T-helper 2 cell (primary cell): ENCODE measurements at places on chromosomes 5 and 9.

DNA sequence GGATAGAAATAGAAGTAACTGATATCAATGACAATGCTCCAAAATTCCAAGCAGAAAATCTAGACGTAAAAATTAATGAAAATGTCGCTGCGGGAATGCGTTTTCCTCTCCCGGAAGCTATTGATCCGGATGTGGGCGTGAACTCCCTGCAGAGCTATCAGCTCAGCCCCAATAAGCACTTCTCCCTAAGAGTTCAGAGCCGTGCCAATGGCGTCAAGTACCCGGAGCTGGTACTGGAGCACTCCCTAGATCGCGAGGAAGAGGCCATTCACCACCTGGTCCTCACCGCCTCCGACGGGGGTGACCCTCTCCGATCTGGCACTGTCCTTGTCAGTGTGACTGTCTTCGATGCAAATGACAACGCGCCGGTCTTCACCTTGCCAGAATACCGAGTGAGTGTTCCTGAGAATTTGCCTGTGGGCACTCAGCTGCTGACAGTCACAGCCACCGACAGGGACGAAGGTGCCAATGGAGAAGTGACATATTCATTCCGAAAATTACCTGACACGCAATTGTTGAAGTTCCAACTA, 818 bp downstream of the PCDHGA10 start:
- no peak for DNase-seq

- DNase-seq = no peak
These were observed 23.9 kb downstream of the ISOC1 start for GRCh38 chr5:129118405-129118804.

DNA sequence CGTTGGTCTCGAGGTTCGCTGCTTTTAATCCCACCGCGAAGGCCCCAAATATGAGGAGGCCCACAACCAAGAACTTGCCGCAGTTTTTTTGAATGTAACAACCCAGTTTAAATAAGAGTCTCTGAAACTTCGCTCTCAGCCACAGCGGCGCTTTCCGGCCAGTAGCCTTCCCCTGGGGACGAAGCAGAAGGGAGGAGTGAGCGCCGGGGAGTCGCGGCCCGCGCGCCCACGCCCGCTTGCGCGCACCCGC, 10.4 kb downstream of the PTCH1 start:
- DNase-seq = no peak

DNA sequence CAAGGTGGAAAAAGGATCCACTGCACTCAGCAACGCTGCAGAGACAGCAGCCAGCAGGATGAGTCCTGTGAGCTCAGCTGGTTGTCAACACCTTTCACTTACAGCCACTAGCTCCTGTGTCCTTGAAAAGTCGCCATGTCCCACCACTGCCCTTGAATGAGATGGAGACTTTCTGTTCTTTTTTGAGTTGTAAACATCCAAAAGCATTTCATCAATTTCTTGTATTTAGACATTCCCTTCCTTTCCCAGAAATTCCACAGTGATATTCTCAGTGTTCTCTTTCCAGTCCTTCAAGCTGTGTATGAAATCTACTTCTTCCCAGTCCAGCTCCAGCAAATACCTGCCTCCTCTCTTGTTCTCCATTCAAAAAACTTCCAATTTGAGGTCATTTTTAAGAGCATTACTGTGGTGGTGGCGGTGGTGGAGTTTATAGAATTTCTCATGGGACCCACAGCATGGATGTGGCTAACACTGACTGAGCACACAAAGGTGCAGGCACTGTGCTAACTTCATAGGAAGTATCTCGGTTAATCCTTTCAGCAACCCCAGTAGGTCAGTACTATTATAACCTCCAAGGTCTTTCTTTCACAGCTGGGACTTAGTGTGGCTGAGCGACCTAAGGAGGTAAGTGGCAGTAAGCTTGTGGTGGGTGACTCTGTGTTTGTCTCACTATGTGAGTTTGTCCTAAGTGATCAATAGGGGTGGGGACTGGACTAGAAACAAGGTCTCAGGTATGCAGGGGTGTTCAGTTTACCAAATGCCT, 15.0 kb upstream of the GPX3 start:
- no peak for DNase-seq

DNA sequence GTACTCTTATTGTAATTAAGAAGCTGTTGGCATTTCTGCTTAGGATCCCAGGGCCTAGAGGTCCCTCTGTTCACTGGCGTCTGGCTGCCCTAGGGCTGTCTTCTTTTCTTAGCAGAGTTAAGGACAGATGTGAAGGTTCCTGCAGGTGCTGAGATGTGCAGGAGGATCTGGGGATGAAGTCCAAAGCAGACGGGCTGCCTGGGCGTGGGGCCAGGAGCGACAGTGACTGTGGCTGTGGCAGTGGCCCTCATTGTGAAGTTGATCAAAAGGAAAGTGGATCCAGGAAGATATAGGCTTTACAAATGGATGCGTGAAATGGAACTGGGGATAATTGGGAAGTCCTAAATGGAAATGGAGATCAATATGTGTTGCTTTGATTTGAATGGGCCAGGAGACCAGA, 19.1 kb upstream of the SH3PXD2B start:
- DNase-seq = no peak

DNA sequence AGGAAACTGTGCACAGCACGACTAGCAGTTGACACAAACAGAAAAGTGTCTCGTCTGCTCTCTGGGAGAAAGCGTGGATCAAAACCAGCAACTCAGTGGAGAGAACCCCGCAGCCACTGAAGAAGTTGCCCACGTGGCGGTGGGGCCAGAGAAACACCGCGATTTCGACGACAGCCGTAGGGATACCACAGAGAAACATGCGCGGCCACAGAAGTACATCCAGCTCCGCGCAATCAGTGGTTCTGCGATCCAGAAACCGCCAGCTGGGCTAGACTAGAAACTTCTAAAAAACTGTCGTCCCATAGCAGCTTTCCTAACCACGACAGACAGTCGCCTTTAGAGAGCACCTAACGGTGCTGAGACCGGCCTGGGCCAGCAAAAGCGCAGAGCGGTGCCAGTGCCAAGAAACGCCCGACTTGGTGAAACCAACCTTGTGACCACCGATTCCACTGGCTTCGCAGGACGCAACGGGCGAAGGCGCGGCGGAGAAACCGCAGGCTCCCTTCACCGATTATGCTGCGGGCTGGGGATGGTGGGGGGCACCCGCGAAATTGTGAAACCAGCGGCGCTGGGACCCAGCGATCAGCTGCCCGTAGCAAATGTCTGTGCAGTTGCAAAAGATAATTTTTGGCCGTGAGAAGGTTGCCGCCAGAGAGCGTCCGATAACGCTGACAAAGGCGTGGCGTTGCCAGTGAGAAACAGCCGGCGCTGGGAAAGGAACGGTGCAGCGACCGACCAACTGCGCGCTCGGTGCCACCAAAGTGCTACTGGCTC, 2.7 kb upstream of the ANXA2R start:
- peak; percentile 56 for DNase-seq

GRCh38 chr9:14180960-14181537, 132.9 kb downstream of the NFIB start:
- DNase-seq = no peak

DNA sequence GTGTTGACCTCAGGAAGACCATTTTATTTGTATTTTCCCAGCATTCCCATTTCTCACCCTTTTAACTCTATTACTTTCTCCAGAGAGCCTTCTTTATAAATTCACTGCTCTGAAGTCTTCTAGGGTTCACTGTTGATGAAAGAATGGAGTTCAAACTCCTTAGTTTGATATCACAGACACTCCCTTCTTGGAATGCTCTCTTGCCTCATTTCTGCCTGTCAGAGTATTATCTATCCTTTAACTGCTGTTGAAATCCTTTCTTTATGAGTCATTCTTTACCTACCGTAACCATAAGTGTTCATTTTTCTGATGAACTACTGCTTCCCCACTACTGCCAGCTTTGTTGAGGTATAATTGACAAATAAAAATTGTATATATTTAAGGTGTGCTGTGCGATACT, 4.3 kb downstream of the RIC1 start:
- peak; percentile 62 for DNase-seq

DNA sequence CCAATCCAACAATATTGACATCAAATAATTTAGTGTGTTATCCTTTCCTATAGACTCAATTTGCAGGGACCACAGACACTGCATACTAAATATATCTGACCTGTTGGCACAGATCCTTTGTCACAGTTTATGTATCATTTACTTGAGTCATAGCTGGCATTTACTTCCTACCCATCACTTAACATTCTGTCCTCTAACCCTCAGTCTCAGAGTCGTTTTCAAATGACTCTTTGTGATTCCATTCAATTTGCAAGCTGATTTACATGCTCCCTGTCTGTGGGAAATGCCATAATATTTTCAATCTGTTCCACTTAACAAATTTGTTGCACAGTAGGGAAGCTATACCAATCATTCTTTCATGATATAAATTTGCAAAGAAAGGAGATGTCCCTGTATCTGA, 265.7 kb upstream of the EDIL3 start:
- no peak for DNase-seq

DNA sequence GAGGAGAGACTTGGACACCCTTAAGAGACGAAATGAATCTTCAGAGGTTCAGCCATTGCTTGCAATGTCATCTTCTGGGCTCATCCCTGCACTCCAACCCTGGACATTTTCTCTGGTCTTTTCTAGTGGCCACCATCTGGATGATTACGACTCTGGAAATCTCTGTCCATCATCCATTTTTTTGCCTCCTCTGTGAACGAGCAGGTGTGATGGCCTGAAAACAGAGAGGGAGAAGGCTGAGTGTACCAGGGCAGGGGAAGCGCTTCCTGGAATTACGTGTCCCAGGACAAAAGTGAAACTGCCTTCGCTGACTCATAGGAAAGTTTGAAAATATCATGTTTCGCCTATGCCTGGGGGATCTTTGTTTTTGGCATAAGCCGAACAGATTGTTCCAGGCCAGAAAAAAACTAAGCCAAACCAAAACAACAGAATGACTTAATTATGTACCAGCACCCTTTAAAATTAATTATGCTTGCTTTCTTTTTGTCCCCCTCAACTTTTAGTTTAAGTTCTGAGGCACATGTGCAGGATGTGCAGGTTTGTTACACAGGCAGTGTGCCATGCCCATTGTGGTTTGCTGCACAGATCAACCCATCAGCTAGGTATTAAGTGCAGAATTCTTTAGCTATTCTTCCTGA, 31.9 kb downstream of the ANKRD33B start:
- DNase-seq = no peak

DNA sequence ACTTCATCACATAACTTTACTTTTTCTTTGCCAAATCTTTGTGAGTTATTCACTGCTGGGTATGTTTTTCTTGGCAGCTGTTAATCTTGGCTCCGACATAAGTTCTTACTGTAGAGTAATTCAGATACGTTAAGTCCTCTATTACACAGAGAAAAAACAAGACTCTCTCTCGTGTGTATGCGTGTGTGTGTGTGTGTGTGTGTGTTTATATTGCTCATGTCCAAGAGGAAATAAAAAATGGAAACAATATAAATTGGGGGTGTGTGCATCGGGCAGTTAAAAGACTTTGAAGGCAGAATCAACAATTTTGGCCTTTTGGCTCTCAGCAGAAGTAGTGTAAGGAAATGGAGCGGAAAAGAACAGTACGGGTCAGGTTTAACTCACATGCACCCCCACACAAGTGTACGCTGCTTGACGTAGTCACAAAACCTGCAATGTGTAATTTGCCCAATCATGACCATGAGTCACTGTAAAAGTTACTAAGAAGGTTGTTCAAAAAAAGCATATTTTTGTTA, 67.2 kb upstream of the IFNE start:
- DNase-seq = no peak

DNA sequence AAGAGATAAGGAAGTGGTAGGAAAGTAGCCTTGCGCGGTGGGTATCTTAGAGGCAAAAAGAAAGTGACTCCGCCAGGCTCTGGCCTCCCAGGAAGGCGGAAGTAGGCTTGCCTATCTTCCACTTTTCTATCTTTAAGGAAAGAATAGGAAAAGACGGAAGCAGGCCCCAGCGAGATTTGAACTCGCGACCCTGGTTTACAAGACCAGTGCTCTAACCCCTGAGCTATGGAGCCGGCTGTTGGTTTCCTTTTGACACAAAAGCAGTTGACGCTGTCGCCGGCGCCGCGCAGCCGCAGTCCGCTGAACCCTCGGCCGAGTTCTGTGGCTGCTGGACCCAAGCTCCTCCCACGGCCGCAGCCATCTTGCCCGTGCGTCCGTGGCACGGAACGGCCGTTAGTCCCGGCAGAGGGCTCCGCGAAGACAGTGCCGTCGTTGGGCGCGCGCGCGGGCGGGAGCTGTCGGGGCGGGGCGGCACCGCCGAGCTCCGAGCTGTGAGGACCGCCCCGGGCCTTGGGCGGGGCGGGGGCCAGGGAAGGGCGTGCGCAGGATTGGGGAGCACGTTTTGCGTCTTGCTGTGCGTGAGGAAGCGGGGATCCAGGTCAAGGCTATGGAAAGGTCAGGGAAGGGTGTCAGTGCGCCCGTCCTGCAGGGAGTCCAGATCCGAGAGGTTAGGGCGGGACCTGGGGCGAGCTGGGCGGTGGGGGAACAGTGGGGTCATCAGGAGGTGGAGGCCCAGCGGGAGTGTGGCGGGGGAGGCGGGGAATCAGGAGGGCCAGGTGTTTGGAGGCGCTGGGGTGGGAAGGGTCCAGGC, 13.3 kb downstream of the TRIM7 start:
- DNase-seq = peak; percentile 91

GRCh38 chr9:124322618-124323432, 65.1 kb downstream of the NEK6 start:
- no peak for DNase-seq

DNA sequence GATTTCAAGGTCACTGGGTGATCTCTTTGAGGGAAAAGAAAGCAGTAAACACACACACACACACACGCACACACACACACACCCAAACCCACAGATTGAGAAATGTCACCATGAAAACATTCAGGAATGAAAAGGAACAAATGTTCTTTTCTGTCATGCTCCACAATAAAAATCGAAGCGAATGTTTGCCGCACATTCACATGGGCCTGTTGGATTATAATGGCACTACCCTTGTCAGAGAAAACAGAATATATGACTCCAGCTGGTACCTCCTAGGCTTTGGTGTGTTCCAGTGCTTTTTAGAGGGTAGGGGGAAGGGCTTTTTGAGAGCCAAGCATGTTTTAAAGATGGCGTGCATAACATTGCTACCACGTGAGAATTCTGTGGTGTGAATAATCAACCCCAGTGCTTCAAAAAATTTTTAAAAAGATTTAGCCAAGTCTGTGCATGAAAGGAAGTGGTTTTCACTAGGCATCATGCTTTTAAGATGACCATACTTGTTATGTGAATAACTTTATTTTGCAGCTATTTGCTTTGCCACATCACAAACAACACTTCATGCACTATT, 120.8 kb upstream of the ZNF608 start:
- DNase-seq = no peak

DNA sequence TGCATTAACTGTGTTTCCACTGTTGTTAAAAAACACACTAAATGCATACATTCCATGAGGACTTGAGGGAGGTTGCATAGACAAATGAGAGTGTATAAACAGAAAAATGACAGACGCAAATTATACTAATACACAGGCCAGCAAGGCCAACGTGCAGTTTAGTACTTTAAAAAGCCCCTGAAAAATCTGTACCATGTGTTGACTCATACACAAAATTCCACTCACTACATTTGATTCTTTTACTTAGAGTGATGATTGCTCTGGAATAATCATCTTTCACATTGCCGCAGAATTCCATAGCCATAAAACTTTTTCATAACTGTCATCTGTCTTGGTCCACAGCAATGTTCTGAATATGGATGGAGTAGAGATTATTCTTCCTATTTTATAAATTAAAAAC, 215.7 kb downstream of the FAM114A2 start:
- no peak for DNase-seq
